ENCODE measurements at places on chromosomes 2 and 18.

- no peak for DNase-seq
Observed at GRCh38 chr2:85990084-85990483, 101.3 kb upstream of the ST3GAL5 start.

DNA sequence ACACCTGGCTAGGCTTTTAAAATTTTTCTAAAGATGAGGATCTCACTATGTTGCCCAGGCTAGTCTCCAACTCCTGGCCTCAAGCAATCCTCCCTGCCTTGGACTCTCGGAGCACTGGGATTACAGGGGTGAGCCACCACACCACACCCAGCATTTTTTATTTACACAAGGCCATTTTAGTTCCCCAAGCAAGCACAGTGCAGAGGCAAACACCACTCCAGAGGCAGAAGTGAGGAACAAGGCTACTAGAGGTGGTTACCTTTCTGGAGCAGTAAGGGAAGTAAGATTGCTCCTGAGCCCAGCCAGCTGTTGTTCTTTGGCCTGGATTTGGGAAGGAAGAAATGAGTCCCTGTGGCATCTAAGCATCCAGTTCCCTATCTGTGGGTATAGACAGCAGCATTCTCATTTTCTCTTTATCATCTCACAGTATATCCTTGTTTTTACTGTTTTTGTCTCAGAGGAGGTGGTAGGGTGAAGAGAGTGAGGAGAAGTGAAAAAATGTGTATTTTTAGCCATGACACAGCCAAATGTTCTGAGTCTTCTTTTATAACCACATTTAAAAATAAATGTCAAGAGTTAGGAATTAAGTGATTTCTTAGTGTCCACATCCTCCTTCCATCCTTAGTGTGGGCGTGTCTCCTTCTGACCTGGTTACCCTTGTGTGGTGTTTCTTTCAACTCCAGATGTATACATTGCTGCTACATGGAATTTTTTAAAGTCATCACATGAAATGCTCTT, 10.5 kb upstream of the TTC39C start:
- DNase-seq: no peak

- no peak for DNase-seq
Observed at GRCh38 chr2:80255918-80256781, 48.4 kb downstream of the LRRTM1 start.

- no peak for DNase-seq
Observed at GRCh38 chr2:212962691-212963090, 188.7 kb downstream of the IKZF2 start.

DNA sequence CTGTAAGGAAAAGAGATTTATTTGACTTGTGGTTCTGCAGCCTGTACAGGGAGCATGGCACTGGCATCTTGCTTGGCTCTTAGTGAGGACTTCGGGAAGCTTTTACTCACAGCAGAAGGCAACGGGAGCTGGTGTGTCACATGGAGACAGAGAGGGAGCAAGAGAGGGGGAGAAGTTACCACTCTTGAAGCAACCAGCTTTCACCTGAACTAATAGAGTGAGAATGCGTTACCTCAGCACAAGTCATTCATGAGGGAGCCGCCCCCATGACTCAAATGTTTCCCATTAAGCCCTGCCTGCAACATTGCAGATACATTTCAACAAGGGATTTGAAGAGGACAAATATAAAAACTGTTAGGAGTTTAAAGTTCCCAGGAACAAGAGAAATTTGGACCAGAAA, 190.0 kb downstream of the CYRIA start:
- DNase-seq: no peak

- no peak for DNase-seq
Observed at GRCh38 chr2:148880636-148881035, 5.6 kb downstream of the KIF5C start.

GRCh38 chr2:153235516-153235915, 243.0 kb downstream of the RPRM start:
- no peak for DNase-seq

DNA sequence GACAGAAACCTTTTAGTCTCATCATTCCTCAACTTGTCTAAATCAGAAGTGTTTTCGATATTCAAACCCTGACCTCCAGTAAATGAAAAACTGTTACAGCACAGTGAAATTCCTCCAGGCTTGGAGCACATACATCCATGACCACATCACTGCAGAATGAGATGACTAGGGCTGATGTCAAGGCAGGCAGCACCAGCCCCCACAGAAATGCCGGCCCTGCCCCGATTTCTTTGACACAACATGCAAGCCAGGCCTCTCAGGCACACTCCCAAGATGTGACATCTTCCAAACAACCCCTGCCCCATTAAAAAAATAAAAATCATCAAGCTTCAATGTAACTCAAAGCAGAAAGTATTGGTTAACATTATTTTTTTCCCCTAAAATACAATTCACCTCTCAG, 103.3 kb downstream of the CTAGE1 start:
- DNase-seq: peak; percentile 82

- no peak for DNase-seq
Observed at GRCh38 chr2:44367591-44367990, 5.8 kb downstream of the CAMKMT start.

- DNase-seq: no peak
Observed at GRCh38 chr2:105954891-105955290, 210.2 kb downstream of the NCK2 start.

DNA sequence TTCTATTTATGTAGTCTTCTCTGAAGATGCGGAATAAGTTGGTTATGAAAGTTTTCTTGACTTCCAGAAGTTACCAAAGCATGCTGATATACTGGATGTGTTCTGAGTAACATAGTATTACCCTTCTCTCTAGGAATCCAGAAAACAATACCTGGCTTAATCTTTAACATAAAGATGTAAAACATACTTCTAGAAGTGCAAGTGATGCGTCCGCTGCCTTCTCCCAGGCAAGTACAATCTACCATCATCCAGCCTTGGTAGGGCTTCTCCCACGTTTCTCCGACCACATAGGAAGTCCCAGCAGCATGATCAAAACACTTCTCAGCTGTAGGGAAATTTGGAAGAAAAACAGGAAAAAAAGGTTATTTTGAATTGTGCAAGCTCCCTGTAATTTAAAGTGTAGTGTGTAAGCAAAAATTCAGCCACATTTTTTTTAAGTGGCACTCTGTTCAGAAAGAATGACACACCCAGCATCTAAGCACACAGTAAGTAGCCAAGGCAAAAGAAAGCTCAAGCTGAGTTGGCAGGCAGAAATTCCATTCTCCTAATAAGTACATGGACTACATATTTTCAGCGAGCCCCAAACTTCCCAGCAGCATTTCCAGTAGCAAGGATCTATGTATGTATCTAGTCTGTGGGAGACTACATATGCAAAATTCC, 5.2 kb downstream of the FN1 start:
- peak; percentile 59 for DNase-seq

- no peak for DNase-seq
Observed at GRCh38 chr2:9152975-9153642, 53.5 kb upstream of the ASAP2 start.

DNA sequence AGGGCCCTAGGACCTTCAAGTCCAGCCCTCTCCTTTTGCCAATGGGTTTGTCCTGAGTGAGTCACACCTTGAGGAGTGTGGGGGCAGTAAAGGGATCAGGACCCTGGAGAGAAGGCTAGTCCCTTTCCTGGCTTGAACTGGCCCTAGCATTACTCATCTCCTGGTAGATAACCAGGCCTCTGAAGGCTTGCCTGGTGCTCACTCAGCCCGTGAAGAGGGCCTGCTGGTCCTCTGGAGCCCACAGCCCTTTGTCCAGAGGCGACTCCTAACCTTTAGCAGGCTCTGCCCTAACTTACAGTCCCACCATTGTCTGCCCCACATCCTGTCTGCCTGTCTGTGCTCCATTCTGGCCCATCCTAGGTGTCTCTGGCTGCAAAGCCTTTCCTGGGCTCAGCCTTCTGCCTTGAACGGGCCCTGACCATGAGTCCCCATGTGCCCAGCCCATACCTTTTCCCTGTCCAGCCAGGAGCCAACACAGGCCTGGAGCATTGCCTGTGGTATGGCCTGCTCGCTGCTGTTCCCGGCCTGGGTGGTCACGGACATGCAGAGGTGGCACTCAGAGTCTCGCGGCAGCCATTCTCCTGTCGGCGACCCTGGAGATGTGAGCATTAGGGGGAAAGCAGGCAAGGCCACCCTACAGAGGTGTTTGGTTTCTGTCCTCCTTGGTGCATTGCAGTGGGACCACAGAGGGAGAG, 5.0 kb downstream of the SFTPB start:
- DNase-seq: peak; percentile 42

DNA sequence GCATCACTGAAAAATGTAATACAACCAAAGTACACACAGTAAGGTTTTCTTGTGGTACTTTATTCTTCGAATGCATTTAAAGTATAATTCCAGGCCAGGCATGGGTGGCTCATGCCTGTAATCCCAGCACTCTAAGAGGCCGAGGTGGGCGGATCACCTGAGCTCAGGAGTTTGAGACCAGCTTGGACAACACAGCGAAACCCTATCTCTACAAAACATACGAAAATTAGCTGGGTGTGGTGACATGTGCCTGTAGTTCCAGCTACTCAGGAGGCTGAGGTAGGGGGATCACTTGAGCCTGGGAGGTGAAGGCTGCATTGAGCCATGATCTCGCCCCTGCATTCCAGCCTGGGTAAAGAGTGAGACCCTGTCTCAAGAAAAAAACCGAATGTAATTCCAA, 3.9 kb upstream of the TTC39C start:
- no peak for DNase-seq

DNA sequence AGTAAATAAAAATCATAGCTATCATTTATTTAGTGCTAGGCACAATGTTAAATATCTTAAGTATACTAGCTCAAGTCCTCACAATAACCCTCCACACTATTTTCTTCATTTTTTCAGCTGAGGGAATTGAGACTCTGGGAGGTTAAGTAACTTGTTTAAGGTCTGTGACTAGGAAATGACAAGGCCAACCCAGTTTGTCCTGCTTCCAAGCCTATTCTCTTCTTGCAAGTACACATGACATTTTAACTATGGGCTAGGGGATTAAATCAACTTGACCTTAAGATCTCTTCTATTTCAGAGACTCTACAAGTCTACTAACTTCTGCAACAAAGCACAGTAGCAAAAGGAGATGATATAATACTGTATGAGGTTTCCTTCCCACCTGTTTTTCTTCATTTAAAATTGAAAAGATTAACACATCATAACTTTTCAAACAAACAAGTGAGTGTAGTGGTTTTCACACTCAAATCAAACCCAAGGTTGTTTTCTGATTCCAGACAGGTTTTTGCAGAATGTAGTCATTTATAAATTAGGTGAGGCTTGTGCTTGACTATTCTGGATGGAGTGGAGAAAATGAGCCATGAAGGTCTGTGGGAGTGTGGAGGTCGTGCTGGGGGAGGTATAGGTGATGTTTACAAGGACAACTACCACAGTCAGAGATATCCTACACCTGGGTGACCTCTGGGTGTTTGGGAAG, 57.0 kb downstream of the CD28 start:
- DNase-seq: no peak

DNA sequence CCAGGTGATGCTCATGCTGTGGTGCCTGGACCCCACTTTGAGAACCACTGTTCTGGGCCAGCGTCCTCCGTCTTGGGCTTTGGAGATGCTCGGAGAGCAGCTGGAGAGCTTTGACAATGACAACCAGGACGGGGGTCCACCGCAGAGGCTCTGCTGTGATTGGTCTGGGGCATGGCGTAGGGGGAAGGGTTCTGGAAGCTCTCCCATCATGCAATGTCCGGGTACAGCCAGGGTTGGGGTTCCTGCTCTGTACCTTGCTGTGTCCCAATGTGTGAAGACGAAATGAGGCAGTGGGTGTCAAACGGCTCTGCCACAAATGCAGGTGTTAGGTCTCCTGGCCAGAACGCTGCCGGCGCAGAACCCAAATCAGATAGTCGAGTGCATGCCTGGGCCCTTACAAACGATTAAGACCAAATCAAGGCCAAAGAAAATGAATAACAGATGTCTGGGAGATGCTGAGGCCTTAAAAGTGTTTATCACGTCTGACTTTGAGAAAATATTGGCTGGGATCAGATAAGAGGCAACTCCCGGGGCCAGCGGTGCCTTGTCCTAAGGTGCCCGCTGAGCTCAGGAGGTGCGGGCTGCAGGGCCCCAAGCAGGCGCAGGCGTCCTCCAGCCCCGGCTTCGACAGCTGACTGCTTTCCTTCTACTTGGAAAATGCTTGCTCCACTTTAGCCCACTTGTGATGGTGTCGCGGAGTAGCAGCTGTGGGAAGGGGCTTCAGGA, 117.2 kb downstream of the VAPA start:
- DNase-seq: no peak

GRCh38 chr2:102895376-102895775, 133.5 kb downstream of the TMEM182 start:
- DNase-seq: no peak

DNA sequence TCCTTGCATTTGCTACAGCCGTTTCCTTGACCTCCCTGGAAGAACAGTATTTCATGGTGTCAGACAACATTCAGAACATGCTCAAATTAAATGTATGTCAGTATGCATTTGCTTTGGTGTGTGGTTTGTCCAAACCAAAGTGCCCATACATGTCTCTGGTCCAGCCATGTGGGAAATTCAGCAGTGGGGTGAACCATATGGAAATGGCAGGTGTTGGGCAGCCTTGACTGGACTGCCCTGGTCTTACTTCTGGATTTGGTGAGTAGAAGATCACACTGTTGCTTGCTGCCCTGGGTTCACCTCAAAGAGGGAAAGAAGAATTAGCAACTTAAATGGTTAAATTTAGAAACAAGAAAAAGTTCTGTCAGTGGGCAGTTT, 84.5 kb downstream of the MSH2 start:
- DNase-seq: no peak

DNA sequence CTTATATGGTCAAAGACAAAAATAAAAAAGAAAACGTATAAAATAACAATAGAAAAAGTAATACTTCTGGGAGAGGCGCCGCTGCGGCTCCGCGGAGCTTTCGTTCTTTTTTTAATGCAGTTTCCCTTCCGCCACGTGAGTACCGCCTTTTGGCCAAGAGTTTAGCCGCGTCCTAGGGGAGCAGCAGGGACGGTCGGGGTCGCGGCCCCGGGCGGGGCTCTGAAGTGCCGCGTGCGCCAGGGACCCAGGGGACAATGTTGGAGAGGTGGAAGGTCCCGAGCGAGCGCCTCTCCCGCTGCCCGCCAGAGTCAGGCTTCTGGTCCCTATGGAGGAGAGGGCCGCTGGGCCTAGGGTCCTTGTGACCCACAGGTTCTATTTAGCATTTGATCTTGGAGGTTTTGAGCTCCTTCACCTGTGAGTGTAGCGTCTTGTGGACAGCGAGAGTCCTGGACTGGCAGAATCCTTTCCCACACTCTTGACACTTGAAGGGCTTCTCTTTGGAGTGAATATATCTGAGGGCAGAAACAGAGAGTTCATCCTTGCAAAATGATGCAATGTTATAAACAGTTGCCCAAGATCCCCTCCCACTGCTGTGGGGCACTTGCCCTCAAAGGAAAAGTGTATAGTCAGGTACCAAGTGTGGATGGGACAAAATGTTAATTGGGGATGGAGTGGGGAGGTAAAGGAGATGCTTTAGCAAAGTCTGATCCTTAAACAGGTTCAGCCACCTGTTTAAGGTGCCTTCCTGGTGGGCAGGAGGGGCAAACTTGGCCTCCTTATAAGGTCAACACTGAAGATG, 6.3 kb downstream of the OSR1 start:
- no peak for DNase-seq

- DNase-seq: no peak
Observed at GRCh38 chr18:58361212-58361611, 267.7 kb downstream of the ALPK2 start.

- no peak for DNase-seq
Observed at GRCh38 chr2:109352056-109352897, 223.3 kb downstream of the SH3RF3 start.

Data from AG04449 (cell line).